ENCODE measurements at places on chromosomes 16 and 17.

DNA sequence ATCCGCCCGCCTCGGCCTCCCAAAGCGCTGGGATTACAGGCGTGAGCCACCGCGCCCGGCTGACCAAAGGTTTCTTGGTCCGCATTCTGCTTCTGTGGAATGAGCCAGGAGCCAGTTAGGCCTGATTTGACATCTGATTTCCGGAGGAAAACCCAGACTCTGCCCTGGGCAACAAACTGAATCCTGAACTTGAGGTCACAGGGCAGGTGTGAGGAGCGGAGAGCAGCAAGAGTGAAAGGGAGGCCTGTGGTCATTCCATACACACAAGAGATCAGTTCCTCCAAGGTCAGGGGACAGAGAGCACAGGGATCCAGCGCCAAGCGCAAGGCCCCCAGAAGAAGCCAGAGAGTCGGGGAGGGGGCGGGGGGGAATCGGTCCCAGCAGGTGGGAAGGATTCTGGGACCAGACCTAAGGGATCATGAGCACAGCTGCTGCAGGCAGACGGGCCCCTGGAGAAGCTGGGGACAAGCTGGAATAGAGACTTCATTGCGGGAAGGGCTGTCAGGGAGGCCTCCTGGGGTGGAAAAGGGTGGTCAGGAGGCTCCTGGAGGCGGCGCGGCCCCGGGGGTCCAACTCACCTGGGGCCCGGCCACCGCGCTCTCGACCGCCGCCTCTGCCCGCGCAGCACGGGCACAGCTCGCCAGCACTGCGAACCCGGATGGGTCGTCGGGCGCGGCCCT lies 436 bp downstream of the SHPK start:
- DNase-seq = no peak

DNA sequence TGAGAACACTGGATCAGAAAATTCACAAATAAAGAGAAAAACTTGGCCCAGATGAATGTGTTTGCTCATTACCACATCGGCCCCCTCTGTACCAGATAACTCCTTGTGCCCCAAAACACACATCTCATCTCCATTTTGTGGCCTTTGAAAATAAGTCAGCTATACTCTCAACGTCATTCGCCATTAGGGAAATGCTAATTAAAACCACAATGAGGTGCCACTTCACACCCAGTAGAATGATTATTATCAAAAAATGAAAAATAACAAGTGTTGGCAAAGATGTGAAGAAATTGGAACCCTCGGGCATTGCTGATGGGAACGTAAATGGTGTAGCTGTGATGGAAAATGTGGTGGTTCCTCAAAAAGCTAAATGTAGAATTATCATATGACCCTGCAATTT lies 34.6 kb upstream of the AKTIP start:
- no peak for DNase-seq

GRCh38 chr17:5592382-5592781 lies 8.1 kb upstream of the NLRP1 start:
- DNase-seq = peak; percentile 61

GRCh38 chr16:70689035-70689969 lies 3.4 kb upstream of the MTSS2 start:
- DNase-seq = no peak

- DNase-seq = no peak
Measured at GRCh38 chr17:61302953-61303816, 96.5 kb upstream of the TBX2 start.

DNA sequence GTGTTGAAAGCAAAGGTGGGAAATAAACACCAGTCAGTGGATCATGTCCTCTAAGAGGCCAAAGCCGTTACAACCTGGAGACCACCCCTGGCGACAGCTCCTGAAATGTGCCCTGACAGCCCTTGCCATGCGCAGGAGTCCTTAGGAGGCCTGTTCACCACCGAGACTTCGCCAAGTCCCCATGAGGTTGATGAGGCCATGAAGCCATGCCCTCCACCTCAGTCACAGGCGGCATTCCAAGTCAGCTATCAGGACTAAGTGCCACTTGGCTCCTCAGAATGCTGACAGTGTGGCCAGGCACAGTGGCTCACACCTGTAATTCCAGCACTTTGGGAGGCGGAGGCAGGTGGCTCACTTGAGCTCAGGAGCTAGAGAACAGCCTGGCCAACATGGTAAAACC lies 27.1 kb downstream of the ADAM11 start:
- no peak for DNase-seq

DNA sequence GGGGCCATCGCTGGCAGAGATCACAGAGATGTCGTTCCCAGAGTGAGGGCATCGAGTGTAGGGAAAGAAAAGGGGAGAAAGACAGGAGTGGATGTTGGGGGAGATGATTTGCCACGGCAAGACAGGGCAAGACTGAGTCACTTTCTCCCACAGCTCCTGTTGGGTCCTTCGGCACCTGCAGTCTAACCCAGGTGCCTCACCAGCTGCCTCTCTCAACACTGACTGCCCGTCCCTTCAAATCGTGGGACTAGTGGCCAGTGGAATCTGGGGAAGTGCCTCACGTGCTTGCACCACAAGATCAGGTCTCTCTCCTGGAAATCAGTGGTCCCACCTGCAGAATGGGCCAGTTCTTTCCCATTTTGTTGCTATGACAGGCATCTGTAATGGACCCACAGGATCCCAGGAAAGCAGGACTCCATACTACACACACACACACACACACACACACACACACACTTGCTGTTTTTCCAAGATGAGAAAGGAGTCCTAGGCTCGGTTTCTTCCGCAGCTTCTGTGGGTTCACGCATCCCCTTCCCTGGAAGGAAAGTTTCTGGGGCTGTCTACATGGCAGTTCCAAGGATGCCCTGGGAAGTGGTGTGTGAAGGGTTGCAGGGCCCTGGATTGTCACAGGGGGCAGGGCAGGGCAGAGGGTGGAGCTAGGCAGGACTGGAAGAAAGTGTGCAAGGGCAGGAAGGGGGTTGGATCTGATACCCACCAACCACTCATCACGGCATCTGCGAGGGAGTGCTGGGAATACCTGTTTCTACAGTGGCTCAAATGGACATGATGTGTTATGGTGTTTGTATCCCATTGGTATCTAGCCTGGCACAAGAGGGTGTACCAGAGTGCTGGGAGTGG lies 10.2 kb upstream of the CBX8 start:
- DNase-seq = no peak

DNA sequence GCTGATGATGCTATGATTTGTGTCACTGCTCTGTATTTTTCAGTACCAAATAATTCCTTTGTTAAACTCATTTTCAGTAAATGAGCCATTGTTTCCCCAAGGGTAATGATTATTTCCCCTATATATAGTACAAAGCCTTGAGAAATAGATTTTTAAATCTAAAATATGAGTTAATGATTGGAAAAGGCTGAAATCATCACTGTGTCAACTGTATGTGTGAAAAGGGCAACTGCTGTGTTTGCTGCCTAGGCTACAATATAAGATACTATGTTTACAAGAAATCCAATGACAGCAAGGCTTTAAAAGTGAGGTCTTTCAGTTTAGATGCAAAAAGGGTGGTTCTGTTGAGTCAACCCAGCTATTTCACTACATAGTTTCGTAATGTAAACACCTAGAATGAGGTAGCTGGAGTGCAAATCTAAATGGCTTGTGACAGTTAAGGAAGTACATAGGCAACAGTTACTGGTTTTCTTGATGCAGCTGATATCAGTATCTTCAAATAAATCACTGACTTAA lies 15.3 kb downstream of the NLK start:
- peak; percentile 84 for DNase-seq

GRCh38 chr17:21532763-21533385 lies 156.7 kb downstream of the KCNJ12 start:
- DNase-seq = no peak

DNA sequence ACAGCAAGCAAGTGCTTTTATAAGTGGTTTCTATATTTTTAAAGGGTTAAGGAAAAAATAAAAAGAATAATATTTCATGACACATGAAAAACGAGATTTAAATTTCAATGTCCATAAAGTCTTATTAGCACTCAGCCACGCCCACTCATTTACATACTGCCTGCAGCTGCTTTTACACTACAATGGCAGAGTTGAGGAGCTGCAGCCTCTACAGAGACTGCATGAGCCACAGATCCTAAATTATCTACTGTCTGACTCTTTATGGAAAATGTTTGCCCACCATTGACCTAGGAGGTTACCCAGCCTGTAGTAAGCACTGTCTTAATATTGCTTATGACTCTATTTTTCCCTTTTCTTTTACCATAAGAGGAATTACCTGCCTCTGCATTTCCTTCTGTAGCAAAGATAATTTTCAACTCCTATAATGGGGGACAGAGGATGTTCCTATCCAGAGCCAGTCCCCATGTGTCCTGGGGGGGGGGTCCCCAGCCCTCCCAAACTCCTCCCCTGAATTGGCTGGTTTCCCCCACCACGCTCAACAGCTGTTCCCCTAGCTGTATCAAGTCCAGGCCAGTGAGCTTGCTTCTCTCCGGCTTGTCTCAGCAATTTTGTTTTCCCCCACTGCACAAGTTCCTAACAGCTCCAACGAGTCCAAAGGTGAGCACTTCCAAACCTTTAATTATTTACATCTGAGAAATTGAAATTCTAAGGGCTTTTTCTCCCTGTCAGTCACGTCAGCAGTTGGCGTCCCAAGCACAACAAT lies 139.4 kb upstream of the ERCC4 start:
- no peak for DNase-seq

DNA sequence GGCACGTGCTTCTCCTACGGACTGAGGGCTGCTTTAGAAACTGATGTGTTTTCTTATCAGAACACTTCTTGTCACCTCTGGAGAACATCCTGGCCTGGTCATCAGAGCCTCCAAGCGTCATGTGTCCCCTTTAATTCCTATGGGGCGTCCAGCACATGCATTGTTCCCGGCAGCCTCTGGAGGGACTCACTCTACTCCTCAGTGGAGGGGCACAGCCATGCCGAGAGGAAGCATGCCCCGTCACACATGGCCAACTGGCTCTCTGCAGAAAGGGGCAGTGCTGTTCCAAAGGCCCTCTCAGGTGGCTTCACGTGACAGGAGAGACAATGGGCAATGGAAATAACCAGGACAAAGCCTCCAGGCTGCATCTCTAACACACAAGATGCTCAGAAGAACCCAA lies 31.8 kb downstream of the CDRT15L2 start:
- no peak for DNase-seq

GRCh38 chr17:66474806-66475497 lies 172.5 kb downstream of the PRKCA start:
- no peak for DNase-seq

- no peak for DNase-seq
Measured at GRCh38 chr16:87831421-87832136, 37.7 kb downstream of the SLC7A5 start.

DNA sequence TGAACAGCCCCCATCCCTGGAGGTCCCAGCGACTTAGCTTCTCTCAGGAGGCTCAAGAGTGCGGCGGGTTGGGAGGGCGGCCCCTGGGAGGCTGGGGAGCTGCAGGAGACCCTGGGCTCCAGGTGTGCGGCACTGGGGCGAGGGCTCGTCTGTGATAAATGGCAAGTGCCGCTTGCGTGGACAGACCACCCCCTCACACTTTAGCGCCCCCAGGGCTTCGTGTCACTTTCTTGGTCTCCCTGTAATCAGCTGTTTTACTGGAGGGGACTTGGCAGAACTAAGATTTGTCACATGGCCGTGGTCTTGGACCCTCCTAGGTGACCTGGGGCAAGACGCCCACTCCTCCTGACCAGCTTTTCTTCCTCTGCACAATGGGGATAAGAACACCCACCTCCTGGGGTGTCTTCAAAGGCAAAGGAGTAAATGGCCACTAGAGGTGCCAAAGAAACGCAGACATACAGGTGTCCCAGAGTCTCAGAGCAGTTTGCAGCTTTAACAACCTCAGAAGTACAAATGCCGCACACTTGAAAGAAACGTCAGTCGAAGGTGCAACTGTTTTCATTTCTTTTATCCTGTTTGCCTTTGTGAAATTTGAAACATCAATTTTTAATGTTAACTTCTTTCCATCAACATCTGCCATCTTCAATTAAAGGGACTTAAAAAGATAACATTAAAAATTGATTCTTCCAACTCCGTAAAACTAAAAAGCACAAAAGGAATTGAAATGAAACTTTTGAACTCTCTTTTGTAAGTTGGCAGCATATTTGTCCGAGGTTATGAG lies 946 bp downstream of the OSGIN1 start:
- peak; percentile 70 for DNase-seq

- DNase-seq = no peak
Measured at GRCh38 chr17:48644159-48644558, 18.0 kb upstream of the HOXB9 start.

DNA sequence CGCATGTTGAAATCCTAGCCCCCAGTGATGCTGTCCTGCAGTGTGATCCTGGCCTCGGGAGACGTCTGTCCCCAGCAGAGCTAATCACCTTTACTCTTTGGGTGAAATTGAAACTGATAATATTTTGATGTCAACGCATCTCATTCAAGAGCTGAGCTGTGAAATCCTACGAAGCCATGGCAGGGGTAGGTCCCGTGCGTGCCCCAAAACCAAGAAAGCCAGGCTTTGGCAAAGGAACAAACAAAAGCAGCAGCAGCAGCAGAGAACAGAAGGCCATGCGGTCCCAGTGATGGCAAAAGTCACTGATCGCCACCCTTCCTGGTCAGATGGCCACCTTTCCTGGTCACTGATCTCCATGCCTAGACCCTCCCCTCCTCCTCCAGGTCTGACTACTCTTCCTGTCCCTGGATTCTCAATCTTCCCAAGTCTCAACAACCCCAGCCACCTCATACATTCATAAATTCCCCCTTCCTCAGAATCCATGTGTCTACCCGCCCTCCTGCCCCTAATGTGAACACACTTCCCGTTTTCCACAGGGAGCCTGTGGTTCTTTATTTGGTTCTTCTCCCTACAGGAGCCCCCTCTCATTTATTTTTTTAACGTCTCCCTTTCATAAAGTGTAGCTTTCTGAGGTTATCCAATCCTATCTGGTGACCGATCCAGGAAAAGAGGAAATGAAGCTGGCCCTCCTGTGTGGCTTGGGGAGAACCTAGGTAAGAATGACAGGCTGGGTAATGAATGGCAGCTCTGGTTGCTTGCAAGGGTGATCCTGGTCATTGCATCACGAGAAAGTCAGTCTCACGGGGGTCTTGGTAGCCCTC lies 50.3 kb downstream of the CPPED1 start:
- DNase-seq = no peak

- DNase-seq = peak; percentile 92
Measured at GRCh38 chr16:81127051-81127450, 30.9 kb upstream of the GCSH start.

- DNase-seq = no peak
Measured at GRCh38 chr16:22631264-22631663, 120.6 kb downstream of the NPIPB5 start.

- DNase-seq = peak; percentile 89
Measured at GRCh38 chr17:35750526-35751395, 2.3 kb downstream of the GAS2L2 start.

GRCh38 chr16:88390735-88391134 lies 8.0 kb downstream of the ZNF469 start:
- no peak for DNase-seq

GRCh38 chr17:82091264-82092066 lies 6.6 kb downstream of the FASN start:
- DNase-seq = no peak

- peak; percentile 89 for DNase-seq
Measured at GRCh38 chr17:31524926-31525800, 133.7 kb downstream of the RAB11FIP4 start.

GRCh38 chr16:56649820-56650219 lies 1.9 kb upstream of the MT1B start:
- DNase-seq = peak; percentile 97

Data from epithelial cell of esophagus (primary cell).